ENCODE measurements at places on chromosomes 2 and 18.

DNA sequence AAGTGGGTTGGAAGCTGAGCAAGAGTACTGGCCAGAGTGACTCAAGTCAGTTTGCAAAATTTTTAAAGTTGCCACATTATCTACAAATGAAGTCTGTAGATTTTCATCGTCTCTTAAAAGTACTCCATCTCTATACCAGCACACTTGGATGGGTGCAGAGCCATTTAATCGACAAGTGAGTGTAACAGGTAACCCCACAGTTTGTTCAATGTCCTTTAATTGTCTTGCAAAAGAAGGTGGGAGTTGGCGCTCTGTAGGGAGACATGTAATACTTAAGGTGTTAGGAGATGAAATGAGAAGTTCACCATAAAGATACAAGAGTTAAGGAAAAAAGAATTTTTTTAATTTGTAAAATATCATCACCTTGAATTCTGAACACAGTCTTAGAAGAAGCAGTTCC, 84.9 kb downstream of the TTN start:
- DNase-seq: no peak

GRCh38 chr18:3451183-3451988, 1.4 kb downstream of the TGIF1 start:
- DNase-seq: peak; percentile 83

DNA sequence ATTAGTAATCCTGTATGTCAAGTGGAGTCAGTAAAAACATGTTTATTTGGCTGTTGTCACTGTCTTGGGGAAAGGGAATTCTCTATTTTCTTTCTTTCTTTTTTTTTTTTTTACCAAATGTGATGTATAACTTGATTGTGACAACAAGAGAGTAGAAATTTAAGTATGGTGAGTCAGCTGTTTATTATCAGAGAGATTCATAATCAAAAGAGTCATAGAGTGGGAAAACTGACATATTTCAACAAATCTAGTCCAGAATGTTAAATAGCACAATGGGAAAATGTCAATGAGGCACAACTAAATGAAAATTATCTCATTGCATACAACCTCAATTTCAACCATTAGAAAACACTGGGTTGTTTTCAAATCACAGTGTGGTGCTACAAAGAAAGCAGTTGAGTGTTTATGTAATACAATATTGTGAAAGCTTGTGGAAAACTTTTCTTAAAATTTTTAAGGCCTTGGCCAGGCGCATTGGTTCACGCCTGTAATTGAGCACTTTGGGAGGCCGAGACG, 111.9 kb upstream of the DTNA start:
- no peak for DNase-seq

DNA sequence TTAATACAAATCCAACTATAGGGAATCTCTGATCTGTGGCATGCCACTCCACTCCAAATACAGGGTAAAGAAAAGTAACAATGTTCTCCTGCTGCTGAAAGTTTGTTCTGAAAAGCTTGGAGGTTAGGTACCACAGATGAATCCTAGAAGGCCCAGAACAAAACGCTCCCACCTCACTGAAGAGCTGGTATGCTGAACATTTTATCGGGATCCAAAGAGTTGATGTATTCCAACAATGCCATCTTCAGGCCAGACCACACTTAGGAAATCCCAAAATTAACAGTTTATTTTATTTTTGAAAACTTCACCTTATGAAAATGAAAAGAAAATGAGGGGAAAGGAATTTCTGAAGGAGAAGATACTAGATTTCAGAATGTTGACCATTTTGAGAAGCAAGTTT, 145.1 kb upstream of the CDH19 start:
- DNase-seq: no peak

- peak; percentile 47 for DNase-seq
Measured at GRCh38 chr18:62741118-62741566, 25.8 kb downstream of the PHLPP1 start.

DNA sequence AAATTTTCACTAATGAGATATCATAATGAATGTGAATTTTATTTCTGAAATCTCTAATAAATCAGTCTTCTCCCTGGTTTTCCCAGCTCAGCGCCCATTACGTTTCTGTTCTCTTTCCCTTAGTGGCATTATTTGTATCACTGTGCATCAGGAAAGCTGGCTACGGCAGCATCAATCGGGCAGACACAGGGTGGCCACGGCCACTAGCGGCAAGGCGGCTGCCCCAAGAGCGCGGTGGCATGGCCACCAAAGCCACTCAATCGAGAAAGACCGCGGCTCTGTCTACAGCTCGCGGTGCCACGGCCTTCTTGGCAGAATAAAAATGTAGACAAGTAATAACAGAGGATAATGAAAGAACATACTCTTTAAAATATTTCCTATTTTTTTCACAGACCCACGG, 168.0 kb downstream of the RPIA start:
- no peak for DNase-seq

DNA sequence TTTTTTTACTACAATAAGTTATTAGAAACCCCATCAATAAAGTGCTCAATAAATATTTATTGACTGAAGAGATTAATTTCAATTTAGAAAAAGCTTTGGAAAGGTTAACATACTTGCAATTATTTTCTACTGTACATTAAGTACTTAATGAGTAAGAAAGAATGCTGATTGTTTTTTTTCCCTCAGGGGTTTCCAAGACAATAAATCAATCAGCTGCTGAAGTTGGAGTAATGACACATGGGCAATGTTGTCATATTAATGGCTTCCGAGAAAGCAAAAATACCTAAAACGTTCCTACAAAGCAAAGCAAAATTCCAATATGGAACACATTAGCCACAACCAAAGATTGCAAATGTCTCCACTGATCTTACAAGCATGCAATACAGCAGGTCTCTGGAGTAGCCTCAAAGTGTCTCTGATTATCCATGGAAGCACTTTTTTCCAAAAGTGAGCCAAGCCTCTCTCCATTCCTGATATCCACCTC, 66.7 kb downstream of the ZC3H6 start:
- no peak for DNase-seq

- DNase-seq: no peak
Measured at GRCh38 chr2:219289537-219290361, 10.6 kb downstream of the DNAJB2 start.

DNA sequence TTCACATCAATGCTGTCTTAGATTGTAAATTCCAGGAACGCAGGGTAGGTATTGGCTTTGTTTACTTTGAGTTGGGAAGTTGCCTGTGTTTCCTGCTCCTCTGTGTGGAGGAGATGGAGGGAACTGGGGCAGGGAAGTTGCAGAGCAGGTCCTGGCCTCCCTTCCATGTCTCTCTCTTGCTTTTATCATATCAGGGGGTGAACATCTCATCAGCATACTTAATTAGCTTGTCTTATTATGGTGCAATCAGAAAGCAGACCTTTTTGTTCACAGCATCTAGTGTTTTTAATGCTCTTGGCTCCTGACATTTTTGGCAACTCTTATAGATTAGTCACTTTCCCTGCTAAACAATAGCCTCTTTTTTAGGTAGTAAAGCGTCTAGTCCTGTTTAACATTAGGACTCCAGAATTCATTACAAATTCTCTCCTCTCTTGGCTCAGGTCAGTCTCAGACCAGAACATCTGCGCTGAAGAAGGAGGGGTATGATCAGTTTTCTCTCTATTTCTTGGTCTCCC, 11.5 kb upstream of the DIPK1C start:
- DNase-seq: no peak

GRCh38 chr2:60213865-60214625, 339.4 kb downstream of the BCL11A start:
- no peak for DNase-seq

DNA sequence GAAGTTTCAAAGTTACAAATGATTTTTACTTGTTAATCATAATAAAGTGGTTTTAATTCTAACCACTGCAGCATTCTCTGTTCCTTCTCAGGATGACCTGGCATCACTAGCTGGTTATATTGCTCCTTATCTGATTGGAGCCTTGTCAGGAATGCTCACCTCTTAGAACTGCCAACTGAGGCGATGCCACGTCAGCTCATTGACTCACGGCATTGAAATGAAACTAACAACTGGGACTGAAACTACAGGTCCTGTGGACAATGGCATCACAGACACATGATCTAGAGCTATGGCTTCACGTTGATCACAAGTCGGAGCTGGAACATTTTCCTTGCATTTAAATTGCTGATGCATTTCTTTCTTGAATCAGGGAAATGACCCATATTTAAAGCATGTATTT, 54.9 kb upstream of the MAP2 start:
- peak; percentile 26 for DNase-seq

- DNase-seq: no peak
Measured at GRCh38 chr2:33380719-33381118, 95.7 kb upstream of the RASGRP3 start.

DNA sequence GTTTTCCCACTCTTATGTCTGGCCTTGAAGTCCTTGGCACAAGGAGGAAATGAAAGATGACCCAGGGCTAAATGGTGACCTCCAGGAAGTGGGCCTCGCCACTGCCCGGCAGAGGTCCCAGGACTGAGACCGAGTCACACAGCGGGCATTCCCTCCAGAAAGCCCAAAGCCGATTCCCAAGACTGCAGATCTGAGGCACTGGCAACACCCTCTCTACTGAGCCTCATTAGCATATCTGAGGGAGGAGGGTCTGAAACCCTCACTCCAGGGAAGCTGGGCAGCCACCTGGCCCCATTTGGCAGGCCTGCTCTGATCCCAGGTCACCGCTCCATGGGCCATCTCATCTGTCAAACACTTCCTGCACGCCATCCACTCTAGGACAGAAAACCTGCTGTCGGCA, 29.1 kb downstream of the FAM178B start:
- DNase-seq: no peak

DNA sequence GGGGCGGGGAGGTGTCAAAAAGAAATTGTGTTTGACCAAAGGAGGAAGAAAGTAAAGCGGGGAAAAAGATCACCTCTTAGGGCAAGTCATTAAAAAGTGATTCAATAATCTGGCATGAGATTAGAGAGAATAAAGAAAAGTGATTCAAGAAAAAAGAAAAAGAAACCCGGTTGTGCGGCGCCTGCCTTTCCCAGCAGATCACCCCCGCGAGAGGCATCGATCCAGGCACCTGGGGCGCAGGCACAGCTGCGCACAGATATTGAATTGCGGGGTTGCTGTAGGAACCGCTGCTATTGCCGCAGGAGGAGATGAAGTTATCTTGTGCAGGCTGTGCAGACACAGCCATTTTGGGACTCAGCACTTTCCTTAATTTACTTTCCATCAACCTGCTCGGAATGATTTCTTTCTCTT, 71.2 kb downstream of the PLB1 start:
- DNase-seq: no peak

DNA sequence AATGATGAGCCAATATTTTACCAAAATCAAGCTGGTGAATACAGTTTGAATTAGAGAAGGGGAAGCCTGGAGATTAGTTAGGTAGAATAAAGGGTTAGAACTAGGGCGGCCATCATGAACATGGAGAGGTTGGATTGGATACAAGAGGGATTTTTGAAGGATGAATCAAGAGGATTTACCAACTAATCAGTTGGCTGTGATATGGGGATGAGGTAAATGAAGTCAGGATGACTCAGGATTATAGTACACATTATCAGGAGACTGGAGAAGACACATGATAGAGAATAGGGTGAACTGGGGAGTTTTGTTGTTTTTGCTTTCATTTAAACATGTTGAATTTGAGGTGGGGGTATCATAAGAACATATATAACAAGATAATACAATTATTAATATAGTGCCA, 73.8 kb upstream of the PROKR1 start:
- no peak for DNase-seq

DNA sequence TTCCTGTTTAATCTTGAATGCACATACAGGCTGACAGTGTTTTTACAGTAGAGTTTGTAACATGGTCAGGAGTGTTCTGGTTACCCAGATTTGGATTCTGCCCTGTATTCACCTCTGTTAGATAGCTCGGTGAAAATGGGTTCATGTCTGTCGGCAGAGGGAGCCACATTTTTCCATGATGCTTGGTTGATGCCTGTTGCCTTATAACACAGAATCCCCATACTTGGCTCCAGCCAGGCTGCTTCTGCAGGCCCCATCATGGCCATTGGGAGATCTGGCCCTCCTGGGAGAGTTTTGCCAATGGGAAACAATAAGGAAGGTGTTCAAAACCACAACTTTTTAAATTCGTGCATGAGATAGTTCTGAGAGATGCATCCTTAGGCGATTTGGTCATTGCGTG, 78.1 kb downstream of the WDSUB1 start:
- no peak for DNase-seq

DNA sequence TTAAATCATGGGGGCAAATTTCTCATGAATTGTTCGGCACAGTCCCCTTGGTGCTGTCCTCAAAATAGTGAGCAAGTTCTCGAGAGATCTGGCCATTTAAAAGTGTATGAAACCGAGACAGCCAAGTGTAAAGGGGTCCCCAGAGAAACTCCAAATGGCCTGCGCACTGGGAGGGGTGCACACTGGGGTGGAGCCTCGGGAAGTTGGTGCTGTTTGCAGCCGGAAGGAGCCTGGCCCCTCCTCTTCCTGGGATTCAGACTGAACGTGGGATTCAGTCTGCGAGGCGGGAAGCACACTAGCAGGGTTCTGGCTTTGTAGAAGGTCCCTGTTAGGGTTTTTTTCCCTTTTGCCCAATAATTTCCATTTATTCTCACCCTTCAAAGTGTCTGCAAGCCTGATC, 48.8 kb downstream of the RABL2A start:
- DNase-seq: no peak

- no peak for DNase-seq
Measured at GRCh38 chr2:2717406-2717805, 386.3 kb upstream of the MYT1L start.

DNA sequence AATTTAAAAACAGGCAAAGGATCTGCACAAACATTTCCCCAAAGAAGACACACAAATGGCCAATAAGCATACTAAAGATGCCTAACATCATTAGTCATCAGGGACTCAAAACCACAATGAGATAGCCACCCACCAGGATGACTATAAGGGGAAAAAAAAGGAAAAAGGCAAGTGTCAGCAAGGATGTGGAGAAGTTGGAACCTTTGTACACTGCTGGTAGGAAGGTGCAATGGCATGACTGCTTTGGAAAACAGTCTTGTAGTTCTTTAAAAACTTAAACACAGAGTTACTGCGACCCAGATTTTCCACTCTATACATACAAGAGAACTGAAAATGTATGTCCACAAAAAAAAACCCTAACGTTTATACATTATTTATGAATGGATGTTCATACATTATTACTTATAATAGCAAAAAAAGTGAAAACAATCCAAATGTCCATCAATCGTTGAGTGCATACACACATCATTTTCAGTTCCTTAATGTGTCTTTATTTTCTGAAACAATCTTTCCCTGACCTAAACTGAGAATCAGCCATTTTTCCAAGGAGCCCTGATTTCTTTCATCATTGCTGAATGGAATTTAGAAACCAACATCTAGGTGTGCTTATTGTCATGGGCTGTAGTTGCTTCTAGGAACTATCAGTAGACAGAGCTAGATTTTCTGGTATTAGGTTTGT, 64.7 kb upstream of the TLK1 start:
- DNase-seq: no peak

DNA sequence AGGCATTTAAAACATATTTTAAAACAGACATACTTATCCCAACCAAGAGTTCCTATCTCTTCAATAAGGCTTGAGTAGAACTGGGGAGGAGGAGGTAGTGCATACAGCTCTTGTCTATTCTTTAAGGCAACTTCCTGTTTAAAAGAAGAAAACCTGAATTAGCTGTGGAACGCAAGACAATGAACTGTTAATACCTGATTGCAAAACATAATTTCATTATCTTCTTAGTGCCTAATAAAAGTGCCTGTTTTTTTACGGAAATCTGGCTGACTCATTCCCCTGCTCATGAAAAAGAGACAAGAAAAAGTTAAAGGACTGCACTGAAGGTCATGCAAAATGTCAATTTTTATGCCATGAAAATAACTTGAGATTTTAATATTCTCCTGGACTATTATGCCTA, 19.2 kb downstream of the FANCL start:
- DNase-seq: no peak

- no peak for DNase-seq
Measured at GRCh38 chr2:230989731-230990130, 6.2 kb upstream of the SPATA3 start.

- no peak for DNase-seq
Measured at GRCh38 chr18:42437646-42438045, 482.6 kb downstream of the PIK3C3 start.
